ENCODE measurements at places on chromosomes 2 and 18. TPM values are rescaled to one million over a fixed set of nuclear protein-coding genes. Genes with fewer than 3 reads are reported as not detected.

DNA sequence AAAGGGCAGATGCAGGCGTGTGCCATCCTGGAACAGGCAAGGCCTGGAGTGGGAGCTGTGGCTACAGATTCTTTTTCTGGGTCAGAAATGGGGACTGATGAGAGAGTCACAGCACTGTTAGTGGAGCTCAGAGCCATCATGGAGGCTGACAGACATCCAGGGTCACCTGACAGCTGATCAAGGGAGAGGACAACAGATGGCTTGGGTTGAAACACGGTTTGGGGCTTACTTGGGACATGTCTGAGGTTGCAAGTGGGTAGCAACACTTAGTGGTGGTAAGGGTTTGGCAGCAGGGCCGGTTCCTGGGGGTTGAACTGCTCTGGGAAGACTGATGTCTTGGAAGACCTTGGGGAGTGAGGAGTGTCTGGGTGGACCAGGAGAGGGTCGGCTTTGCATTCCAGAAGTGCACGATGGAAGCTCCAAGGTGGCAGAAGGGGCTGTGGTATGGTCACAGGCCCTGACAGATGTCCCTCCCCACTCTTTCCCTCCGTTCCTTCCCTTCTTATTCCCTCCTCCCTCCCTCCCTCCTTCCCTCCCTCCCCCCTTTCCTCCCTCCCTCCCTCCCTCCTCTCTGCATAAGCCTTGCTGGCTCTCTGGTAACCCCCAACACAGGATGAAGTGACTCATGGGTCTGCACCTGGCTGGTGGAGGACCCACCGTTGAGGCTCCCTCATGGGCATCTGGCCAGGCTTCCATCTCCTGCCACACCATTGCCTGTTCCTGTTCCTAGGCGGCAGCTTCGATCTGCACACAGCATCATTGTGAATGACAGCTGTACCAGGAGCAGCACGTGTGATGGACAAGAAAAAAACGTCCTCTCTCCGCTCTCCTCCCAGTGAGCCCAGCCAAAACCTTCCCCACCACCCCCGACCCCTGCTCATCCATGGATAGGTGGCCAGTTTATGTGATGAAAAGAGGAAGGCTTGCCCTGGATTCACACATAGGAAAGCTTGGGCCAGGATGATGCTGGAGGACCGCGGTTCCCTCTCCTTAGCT, 63.8 kb upstream of the RPL31 start:
- no peak for DNase-seq

The CIB4 gene
- not detected for polyA plus RNA-seq

The RAB6C gene
- polyA plus RNA-seq, result not detected

DNA sequence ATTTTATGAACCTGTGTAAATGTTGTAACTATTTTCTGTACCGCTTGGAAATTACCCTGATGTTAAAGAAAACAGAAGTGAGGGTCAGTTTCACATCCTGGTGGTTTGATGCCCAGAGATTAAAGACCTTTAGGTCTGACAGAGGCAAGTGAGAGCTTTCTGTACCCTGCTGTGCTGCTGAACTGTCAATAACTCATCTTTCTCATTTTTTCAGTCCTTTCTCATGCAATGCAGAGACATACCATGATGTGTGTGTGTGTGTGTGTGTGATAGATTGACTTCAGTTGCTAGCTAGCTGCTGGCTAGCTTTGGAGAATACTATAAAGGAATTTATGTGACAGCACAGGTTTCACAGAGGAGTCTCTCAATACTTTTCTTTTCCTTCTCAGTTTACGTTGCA, 2025.6 kb upstream of the LRRTM1 start:
- no peak for DNase-seq

The RESP18 gene
- polyA plus RNA-seq, result not detected

The REEP1 gene
- polyA plus RNA-seq, result 1.8 TPM

DNA sequence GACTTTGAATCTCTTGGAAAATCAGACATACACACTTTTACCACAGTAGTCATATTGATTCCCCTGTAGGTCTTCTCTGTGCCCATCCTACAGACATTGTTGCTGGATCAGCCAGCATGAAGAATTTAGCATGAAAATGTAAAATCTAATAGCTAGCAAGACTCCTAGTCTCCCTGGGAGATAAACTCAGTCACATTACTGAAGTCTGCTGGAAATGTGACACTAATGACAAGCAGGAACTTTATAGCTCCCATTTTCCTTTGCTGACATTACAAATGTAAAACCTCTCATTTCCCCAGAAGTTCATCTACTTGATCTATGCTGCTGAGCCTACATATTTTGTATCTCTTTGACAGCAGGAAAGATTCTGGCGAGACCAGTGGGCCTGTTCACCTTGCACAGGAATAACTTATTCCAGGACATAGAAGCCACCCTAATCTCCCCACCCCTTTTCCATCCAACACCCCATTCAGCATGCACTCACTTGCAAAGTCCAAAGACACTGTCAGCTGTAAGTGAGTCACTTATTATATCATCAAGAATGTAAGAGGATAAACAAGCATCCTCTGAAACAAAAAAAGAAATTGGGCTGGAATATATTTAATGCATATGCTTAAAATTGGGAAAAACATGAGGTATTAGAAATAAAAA, 648.3 kb upstream of the PKDCC start:
- no peak for DNase-seq

The ZNF519 gene
- 29.4 TPM for polyA plus RNA-seq
